Cardiac septum (tissue), 1 donor: ENCODE measurements at places on chromosomes 6 and 20. TPM values are rescaled to one million over a fixed set of nuclear protein-coding genes. Genes with fewer than 3 reads are reported as not detected.

The DEF6 gene
- 1.7 TPM for total RNA-seq

The MAP1LC3A gene
- total RNA-seq = 61.0 TPM

The PRR18 gene
- total RNA-seq = 0.13 TPM

The VNN1 gene
- total RNA-seq = 0.30 TPM

The LCA5 gene
- total RNA-seq = 2.6 TPM

The TENT5A gene
- 35.2 TPM for total RNA-seq

The C6orf52 gene
- 1.7 TPM for total RNA-seq

The SLC17A9 gene
- total RNA-seq = 1.7 TPM

The RRBP1 gene
- total RNA-seq = 46.7 TPM

The CRIP3 gene
- 11.2 TPM for total RNA-seq

The SLC35D3 gene
- total RNA-seq = not detected

The SNAP91 gene
- 1.4 TPM for total RNA-seq

The POM121L2 gene
- total RNA-seq = not detected

The LST1 gene
- 5.4 TPM for total RNA-seq

GRCh38 chr6:9044426-9044825, 609.1 kb upstream of the SLC35B3 start:
- no peak for DNase-seq

GRCh38 chr6:44508646-44509045, 121.1 kb downstream of the CDC5L start:
- DNase-seq = no peak

GRCh38 chr6:52063584-52064344, 23.6 kb downstream of the PKHD1 start:
- DNase-seq = no peak

- no peak for DNase-seq
Observed at GRCh38 chr6:123747515-123747914, 56.1 kb upstream of the NKAIN2 start.

GRCh38 chr6:13789746-13790145, 24.6 kb downstream of the MCUR1 start:
- DNase-seq = no peak

GRCh38 chr6:10382728-10383330, 32.0 kb downstream of the TFAP2A start:
- no peak for DNase-seq

- peak; percentile 49 for DNase-seq
Observed at GRCh38 chr20:61950641-61951071, 115.0 kb downstream of the TAF4 start.

DNA sequence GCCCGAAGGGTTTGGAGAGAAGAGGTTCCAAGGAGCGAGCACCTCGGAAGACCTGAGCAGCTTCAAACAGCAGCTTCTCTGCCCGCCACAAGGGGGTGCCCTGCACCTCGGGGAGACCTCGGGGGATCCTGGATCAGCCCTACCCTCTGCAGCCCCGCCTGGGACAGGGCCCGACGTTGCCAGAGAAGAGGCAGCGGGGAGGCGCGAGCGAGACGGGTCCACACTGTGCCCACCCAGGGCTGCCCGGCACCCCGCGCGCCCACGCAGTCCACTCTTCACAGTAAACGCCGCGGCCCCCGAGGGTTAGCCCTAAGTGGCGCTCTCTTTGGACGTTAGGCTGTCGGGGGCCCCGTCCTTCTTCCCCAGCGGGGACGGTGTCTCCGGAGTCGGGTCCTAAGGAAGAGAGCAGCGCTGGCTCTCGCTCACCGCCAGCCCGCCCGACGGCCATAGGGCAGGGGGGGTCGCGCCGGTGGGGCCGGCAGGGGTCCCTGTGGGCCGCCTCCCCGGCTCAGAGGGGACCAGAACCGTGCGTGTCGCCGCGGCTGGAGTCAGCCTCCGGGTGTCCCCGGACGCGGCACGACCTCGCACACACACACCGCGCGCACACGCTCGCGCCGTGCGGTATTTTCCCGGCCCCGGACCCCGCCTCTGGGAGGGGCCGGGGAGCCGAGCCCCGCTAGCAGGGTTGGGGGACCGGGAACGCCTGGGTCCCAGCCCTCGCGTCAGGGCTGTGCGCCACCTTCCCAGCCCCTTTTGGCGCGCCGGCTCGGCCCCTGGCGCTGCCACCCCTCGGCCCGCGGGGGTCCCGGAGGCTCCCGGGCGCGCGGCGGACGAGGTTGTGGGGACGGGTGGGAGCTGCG, 929 bp downstream of the CDH22 start:
- peak; percentile 83 for DNase-seq

GRCh38 chr20:13883425-13883824, 98.6 kb downstream of the NDUFAF5 start:
- DNase-seq = no peak

DNA sequence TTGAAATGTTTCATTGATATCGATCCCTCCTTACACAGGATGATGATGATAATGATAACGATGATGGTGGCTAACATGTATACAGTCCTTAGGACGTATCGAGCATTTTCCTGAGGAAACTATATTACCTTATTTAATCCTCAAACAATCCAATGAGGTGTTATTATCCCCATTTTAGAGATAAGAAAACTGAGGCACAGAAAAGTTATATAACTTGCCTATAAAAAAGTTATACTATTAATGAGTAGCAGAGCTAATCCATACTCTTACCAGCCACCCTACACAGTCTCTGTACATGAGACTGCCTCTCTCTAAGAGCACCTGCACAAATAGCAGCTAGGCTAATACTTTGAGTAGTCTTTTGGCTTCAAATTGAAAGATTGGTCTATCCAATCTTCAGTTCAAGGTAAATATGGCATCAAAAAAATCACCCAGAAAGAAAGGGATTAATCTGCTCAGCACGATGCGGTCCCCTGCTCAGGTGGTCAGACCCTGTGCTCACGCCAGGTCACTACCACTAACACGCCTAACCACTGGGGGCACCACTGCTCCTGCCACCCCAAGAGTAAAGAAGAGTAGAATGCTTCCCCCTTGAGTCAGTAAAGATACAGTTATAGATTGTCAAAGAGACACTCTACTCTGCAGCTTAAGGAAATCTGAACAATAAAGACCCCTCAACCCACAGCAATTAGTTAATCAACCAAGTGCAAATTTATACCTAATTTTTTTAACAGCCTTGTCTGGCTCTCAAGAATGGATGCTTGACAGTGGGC, 15.0 kb downstream of the GABBR1 start:
- no peak for DNase-seq

- DNase-seq = no peak
Observed at GRCh38 chr20:62227977-62228958, 8.2 kb upstream of the HRH3 start.

GRCh38 chr6:158290659-158291058, 21.6 kb upstream of the TULP4 start:
- DNase-seq = no peak

GRCh38 chr6:163332575-163332974, 81.9 kb upstream of the QKI start:
- no peak for DNase-seq

- no peak for DNase-seq
Observed at GRCh38 chr6:155062866-155063341, 67.8 kb downstream of the TIAM2 start.

DNA sequence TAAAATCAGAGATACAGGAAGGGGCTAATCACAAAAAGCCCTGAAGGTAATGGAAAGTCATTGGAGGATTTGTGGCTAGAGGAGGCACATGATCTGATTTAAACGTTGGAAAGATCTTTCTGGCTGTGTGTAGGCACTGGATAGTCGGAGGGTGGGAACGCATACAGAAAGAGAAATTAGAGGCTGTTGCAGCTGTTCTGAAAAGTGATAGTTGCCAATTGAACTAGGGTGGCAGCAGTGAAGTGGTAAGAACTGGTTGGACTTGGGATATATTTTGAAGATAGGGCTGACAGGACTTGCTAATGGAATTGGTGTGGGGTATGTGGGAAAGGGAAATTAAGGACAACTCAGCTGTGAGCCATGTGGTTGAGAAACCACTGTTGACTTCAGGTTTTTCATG, 223.6 kb downstream of the OGFRL1 start:
- no peak for DNase-seq

DNA sequence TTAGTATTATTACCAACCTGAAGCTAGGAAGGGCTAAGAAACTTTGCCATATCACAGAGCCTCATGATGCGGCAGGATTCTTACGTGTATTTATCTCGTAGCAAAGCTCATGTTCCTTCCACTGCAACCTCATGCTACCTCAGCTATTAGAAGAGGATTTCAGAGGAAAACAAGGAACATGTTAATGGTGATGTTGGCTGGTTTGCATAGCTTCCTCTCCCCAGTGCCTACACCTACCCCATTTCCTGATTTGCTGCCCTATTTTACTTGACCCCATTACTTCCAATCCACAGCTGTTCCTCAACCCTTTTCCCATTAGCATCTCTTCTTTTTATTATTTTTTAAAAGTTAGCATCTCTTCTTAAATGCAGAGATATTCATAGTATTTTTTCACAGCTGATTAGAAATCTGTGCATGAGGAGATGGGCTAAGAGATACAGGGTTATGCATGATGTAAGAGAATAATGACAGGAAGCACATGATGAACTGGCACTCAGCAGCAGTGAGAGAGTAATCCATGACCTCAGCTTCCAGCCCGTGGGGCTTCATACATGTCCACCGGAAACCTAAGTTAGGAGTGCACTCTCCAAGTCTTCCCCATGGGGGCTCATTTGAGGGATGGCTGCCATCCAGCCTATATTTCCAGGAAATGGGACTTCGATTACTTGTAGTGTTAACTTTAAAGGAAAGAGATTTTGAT, 106.1 kb upstream of the ASF1A start:
- DNase-seq = no peak
